IPS DF 6.9 (cell line): ENCODE measurements at places on chromosomes 1 and 21.

GRCh38 chr1:245248231-245248731 lies 93.5 kb downstream of the KIF26B start:
- DNase-seq: no peak

DNA sequence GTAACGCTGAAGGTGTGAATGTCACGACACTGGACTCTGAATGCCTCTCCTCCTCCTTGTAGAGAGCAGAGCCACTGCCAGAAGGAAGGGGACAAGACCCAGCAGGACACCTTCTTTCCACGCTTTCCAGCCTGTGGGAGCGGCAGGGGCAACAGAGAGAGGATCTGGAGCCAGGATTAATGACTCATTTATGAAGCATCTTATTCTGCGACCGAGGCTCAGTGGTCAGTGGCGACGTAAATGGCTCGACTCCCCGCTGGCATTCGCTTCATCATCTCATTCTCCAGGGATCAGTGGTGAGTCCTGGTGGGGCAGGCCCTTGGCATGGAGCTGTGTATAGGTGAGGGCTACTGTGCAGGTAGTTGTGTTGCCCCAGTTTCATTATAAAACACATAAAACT lies 4.6 kb downstream of the SLC37A1 start:
- DNase-seq: no peak

- DNase-seq: peak; percentile 41
These were observed 277.3 kb upstream of the FMN2 start for GRCh38 chr1:239814306-239814881.

DNA sequence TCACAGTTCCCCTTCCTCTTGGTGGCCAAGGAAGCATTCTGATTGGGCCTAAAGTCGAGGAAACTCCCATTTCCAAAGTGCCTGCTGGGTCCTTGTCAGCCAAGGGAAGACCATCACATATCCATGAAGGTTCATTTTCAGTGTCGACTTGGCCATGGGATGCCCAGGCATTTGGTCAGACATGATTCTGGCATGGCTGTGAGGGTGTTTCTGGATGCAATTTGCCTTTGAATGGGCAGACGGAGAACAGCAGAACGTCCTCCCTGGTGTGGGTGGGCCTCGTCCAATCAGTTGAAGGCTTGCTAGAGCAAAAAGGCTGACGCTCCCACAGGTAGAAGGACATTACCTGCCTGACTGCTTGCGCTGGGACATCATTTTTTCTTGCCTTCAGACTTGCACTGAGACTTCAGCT lies 48.3 kb upstream of the LBR start:
- DNase-seq: no peak
